Hair follicular keratinocyte (primary cell): ENCODE measurements at places on chromosomes 2 and 18. TPM values are rescaled to one million over a fixed set of nuclear protein-coding genes. Genes with fewer than 3 reads are reported as not detected.

Gene ZNF516
- 19.4 and 24.2 TPM in 2 replicates for total RNA-seq

Gene PTPRN
- 0.08 TPM in 1 of 2 replicates, not detected in the other for total RNA-seq

Gene VSNL1
- total RNA-seq: 12.8 and 17.3 TPM in 2 replicates

Gene PDE1A
- total RNA-seq: not detected in 2 replicates

Gene EVX2
- not detected in 2 replicates for total RNA-seq
